HepG2 (cell line): ENCODE measurements at places on chromosomes 12 and 14. TPM values are rescaled to one million over a fixed set of nuclear protein-coding genes. Genes with fewer than 3 reads are reported as not detected.

DNA sequence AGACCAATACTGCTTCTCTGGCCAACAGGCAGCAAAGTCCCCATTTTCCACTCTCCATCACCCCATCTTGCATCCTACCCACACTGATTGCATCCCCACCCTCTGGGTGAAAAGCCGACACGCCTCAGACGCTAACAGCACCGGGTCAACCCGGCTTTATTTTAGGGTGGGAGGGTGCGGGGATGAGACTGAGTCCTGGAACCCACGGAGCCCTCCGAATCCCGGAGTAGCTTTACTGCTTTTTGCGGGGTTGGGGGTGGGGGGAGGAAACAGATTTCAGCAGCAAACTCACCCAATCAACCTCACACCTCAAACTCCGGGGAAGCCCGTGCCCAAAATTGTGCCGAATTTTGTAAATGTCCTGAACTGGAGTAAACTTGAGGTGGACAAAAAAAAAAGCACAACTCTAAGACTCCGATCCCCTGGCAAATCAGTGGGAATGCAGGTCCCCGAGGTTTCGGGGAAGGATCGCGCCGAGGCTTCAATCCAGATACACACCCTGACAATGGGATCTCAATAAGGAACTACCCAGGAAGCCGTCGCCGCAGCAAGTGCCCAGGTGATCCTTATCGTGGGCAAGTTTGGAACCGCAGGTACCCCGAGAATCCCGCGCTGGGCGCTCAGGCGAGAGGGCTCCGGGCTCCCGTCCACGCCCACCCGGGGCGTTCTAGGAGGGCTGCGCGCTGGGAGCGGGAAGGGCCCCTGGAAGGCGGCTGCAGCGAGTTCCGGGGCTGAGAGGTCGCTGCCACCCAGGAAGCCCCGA lies 1.1 kb downstream of the GCH1 start:
- peak overlapping the region; percentile 92 for H3K27ac ChIP-seq
- no peaks in the 10 kb centered on the region for H3K36me3 ChIP-seq
- peak overlapping the region; percentile 93 for H3K4me3 ChIP-seq
- DNase-seq = no peak

GRCh38 chr14:22900081-22900799 lies 17.2 kb downstream of the REM2 start:
- no peak overlapping the region for H3K4me3 ChIP-seq
- H3K27me3 ChIP-seq = peaks cover 6% of the 10 kb centered on the region; the same call in 1 of the 3 replicates
- H3K4me1 ChIP-seq = peaks cover 45% of the 10 kb centered on the region
- peak; percentile 83 for DNase-seq
- H3K27ac ChIP-seq = no peak overlapping the region

Gene KCNA5
- total RNA-seq = not detected in 2 replicates

GRCh38 chr12:87107766-87108165 lies 851.6 kb upstream of the MGAT4C start:
- no peaks in the 10 kb centered on the region for H3K27me3 ChIP-seq
- no peak overlapping the region for H3K4me3 ChIP-seq
- no peak for DNase-seq
- no peaks in the 10 kb centered on the region for H3K36me3 ChIP-seq
- no peak overlapping the region for H3K27ac ChIP-seq

GRCh38 chr12:3098436-3098835 lies 21.3 kb downstream of the TSPAN9 start:
- H3K27me3 ChIP-seq = no peaks in the 10 kb centered on the region
- no peaks in the 10 kb centered on the region; the same call in 1 of the 2 replicates for H3K36me3 ChIP-seq
- DNase-seq = no peak

Gene OR6C65
- not detected in 2 replicates for total RNA-seq
